Vagina (tissue), 2 donors: ENCODE measurements at places on chromosomes 11 and 22. TPM values are rescaled to one million over a fixed set of nuclear protein-coding genes. Genes with fewer than 3 reads are reported as not detected.

DNA sequence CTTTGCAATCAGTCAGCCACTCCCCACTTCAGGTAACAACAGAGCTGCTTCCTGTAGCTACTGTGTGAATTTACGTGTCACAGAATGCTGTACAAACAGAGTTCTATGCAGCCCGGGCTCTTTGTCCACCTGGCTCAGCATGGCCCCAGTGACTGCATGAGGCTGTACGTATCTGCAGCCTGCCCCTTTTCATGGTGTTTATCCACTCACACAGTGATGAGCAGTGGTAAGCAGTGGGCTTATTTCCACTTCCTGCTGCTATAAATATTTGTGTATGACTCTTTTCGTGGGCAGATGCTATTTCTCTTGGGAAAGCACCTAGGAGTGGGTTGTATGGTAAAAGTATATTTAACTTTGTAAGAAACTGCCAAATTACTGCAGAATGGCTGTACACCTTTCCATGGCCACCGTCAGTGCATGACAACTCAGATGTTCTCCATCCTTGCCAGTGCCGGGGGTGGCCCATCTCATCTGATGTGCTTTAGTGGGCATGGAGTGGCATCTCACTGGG is 43.3 kb downstream of the MYEOV start:
- DNase-seq = peak; percentile 34

DNA sequence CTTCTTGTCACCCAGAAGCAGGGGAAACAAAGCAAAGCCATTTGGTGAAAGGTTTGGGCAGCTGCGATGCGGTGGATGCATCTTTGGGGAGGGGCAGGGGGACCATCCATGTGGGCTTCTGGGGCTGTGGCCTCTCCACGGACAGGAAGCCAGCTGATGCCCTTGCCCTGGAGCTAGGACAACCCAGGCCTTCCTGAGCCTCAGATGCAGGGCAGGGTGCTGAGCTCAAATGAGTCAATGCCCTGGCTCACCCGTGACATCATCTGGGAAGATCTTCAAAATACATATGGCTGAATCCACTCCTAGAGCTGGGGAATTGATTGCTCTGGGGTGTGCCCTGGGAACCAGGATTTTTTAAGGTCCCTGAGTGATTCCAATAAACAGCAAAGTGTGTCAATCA is 1418.2 kb downstream of the TBC1D22A start:
- DNase-seq = peak; percentile 82

GRCh38 chr11:57427727-57428082 is 784 bp upstream of the SLC43A3 start:
- DNase-seq = no peak

The CRACR2B gene
- 4.9 TPM for total RNA-seq

DNA sequence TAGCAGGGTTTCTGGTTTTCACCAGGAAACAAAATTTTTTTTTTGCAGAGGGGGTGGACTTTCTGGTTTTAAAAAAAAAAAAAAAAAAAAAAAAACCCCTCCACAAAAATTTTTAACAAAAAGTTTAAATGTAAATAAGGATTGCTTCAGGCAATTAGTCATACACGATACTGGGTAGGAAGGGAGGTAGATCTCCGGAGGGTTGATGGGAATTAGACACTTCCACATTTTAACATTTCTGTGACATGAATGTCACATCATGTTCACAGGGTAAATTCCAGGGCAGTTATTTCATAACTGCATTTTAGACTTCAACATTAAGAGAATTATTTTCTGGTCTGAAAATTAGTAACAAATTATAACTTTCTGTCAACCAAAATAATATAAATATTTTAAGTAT is 15.9 kb downstream of the NUP98 start:
- DNase-seq = no peak
